Progenitor cell of endocrine pancreas (in vitro differentiated cells): ENCODE measurements at places on chromosomes 7 and 10. TPM values are rescaled to one million over a fixed set of nuclear protein-coding genes. Genes with fewer than 3 reads are reported as not detected.

DNA sequence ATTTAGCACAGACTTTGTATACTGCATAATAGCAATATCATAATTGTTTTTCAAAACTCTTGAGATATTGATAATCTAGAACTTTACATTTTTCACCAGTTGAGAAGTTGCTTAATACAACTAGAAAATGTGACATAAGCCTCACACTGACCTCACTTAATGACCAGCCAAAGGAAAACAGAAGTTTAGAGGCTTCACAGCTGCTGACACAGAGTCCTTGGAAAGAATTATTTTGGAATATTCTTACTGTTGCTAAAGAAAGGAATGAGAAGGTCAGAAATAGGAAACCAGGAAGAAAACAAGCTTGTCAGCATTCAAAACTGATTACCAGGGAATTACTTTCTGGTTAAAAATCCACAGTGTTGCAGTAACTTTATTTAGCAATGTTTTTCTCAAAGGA is 35.5 kb upstream of the WASL start:
- no peak for DNase-seq

Gene PRSS37
- total RNA-seq: not detected in 2 replicates

Gene PARP12
- total RNA-seq: 3.4 TPM in 2 replicates

GRCh38 chr10:42753126-42753506 is 29.5 kb upstream of the BMS1 start:
- DNase-seq: peak; percentile 78

DNA sequence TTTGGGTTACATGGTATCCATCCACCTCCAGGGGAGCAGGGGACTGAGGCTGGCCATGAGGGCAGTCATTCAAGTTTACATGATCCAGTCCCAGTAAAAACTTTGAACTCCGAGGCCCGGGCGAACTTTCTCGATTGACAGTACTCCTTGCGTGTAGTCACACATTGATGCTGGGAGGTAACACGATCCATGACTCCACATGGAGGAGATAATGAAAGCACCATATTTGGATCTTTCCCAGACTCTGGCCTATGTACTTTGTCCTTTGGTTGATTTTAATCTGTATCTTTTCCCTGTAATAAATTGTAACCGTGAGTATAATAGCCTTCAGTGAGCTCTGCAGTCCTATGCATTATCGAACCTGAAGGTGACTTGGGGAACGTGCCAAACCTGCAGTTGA is 401.6 kb downstream of the KCNMA1 start:
- DNase-seq: no peak

Gene FAM221A
- total RNA-seq: 34.4 and 37.1 TPM in 2 replicates

Gene RARRES2
- total RNA-seq: 19.0 and 20.2 TPM in 2 replicates

GRCh38 chr7:131143869-131144268 is 183.8 kb upstream of the MKLN1 start:
- DNase-seq: no peak

GRCh38 chr10:24448351-24448999 is 239.5 kb downstream of the KIAA1217 start:
- DNase-seq: no peak

- no peak for DNase-seq
These were observed 288.2 kb downstream of the ADK start for GRCh38 chr10:74439213-74439612.

GRCh38 chr7:121006711-121007315 is 18.3 kb downstream of the CPED1 start:
- DNase-seq: no peak

- no peak for DNase-seq
These were observed 125.8 kb downstream of the PCLO start for GRCh38 chr7:83036721-83037380.

DNA sequence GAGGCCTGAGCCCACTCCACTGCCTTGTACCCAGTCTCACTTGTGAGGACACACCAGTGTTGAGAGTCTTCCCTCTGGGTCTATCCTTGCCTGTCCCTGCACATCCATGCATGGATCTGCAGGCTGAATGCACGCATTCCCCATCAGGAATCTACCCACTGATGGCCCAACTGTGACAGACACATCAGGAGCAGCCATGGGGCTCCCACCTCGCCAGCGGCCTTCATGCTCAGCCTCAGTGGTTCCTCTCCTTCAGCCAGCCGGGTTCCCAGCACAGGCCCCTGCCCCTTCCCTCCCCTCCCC is 21.3 kb downstream of the ANTXRL start:
- DNase-seq: no peak

Gene MEIG1
- total RNA-seq: 1.6 and 3.0 TPM in 2 replicates

GRCh38 chr7:92916770-92917224 is 80.4 kb upstream of the CDK6 start:
- no peak for DNase-seq

DNA sequence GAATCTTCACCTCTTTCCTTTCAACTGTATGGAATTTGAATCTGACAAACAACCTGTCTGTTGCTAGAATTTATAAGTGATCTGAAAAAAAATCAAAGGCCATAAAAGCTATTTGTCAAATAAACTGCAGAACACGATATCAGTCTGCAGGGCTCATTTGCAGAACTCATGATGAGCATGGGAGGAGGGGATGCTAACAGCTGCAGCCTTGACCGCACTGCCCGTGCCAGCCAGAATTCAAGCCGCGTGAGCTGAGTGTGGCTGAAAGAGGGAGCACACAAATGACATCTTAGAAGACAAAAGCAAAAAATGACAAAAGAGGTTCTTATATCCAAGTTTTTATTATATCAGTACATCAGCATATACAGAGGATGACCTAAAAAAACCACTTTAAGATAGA is 15.7 kb downstream of the LRRTM3 start:
- DNase-seq: no peak

Gene NPSR1
- total RNA-seq: not detected in 2 replicates

- DNase-seq: no peak
These were observed 748.7 kb upstream of the GALNT17 start for GRCh38 chr7:70383066-70383782.

GRCh38 chr10:36349445-36350078 is 707.5 kb upstream of the FZD8 start:
- no peak for DNase-seq

DNA sequence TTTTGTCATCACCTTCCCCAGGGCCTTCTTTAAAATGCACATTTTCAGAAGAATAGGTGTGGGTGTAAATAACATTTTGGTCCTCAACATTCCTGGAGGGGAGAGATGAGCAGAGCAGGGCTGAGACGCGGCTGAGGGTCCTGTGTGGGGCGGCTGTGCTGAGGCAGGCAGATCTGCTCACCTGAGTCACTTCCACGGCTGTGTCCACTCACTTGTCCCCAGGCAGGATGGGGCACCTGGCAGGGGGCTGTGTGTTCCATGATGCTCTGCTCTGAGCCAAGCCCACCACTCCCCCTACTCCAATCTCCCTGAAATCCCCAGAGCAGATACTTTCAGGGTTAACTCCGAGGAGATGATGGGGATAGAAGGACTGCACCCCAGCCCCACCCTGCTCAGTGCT is 93.8 kb downstream of the GLRX3 start:
- no peak for DNase-seq

GRCh38 chr10:131112691-131113090 is 198.8 kb downstream of the TCERG1L start:
- no peak for DNase-seq

GRCh38 chr7:26858735-26859134 is 5.7 kb downstream of the SKAP2 start:
- DNase-seq: no peak

Gene DDC
- total RNA-seq: 37.3 and 44.6 TPM in 2 replicates

- no peak for DNase-seq
These were observed 15.0 kb upstream of the RNF32 start for GRCh38 chr7:156625580-156625979.

Gene EBLN1
- total RNA-seq: not detected in 2 replicates

Gene NPTX2
- 0.14 and 0.31 TPM in 2 replicates for total RNA-seq

- DNase-seq: no peak
These were observed 27.2 kb upstream of the WNT16 start for GRCh38 chr7:121301446-121302213.

DNA sequence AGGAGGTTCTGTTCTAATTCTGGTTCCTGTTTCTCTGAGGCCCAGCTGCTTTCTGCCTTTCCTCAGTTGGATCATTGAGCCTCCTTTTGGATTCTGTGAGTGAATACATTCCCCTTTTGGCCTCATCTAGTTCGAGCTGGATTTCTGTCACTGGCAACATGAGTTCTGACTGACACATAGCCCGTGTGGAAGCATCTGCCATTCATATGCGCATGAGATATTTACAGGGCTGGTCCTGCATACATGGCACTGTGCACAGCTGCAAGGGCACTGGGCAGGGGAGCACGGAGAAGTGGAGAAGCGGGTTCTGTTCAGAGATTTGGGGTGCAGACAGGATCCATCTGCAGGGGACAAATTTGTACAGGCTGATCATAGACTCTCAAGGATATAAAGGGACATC is 352.8 kb downstream of the RPS24 start:
- DNase-seq: no peak

DNA sequence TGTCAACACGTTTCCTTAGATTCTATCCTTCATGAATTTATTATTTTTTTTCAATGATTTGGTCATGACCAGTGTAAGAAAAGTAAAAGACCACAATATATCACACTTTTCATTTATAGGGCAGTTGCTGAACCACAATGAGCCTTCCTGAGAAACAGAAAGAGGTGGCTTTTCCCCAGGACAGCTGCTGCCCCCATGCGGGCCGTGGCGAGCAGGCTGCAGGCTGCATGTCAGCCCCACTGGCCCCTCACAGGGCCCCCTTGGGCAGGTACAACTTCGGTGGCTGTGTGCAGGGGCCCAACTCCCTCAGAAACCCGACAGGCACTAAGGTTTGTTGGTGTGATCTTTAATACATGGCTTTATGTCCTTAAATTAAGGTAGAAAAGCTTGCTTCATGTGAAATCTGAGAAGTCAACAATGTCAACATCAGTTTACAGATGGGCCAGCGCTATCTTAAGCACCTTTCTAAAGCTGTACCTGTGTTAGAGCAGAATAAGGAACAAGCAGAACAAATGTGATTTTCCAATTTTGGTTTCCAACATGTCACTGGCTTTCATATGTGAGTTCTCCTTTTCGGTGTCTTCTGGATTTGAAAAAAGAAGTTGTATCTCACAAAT is 10.6 kb downstream of the BEND7 start:
- DNase-seq: no peak

GRCh38 chr7:116500078-116500853 is 728 bp downstream of the CAV2 start:
- no peak for DNase-seq

GRCh38 chr10:29238523-29239135 is 50.2 kb upstream of the LYZL1 start:
- no peak for DNase-seq

Gene ZNF655
- total RNA-seq: 70.9 and 72.6 TPM in 2 replicates

Gene FAM180A
- total RNA-seq: not detected in 2 replicates

Gene FAM241B
- 42.4 and 44.2 TPM in 2 replicates for total RNA-seq

- DNase-seq: peak; percentile 62
These were observed 14.7 kb downstream of the FAM241B start for GRCh38 chr10:69644658-69645295.

DNA sequence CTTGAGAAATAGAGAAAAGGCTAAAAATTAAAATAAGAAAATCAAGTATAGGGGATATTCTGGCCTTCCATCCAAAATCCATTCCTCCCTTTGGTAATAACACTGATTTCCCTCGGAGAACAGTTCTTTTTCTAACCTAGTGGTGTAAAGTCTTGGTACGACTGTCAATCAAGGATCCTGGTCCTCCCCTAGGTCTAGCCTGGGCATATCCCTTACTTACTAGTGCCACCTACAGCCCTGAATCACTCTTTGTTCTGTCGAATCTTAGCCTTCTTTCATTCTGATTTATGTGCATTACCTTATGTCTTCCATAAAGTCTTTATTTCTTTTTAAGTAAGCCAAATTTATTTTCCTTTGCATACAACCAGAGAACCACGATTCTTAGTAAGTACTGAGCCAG is 298.7 kb upstream of the LRRTM3 start:
- no peak for DNase-seq

Gene LEP
- total RNA-seq: not detected in 2 replicates

DNA sequence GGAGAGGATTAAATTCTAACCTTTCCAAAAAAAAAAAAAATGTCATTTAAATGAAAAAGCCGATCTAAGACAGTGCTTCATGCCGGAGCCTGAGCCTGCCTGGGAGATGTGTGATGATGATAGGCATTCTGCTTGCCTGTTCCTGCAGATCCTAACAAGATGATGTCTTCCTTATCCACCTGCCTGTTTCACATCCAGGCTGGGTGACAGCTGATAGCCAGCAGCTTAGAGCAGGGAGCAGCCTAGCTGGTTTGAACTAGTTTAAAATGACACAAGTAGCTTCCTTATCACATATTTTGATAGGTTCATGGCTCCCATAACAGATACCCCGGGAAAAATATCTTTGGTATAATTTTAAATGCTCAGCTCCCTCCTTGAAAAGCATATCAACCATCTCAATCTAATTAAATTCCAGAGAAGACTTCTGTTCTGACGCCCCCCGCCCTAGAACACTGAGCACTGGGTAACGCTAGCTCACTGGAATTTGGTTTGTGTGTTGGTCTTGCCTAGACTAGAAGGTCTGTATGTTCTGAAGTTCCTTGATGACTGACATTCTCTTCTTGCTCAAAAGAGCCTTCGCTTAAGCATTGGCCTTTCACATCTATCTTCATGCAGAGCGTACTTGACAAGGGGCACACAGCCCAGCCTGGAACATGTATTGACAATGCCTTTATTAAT is 96.9 kb upstream of the FGFR2 start:
- no peak for DNase-seq

Gene PROSER2
- 18.8 and 19.0 TPM in 2 replicates for total RNA-seq

Gene TCERG1L
- total RNA-seq: 0.51 and 0.53 TPM in 2 replicates

DNA sequence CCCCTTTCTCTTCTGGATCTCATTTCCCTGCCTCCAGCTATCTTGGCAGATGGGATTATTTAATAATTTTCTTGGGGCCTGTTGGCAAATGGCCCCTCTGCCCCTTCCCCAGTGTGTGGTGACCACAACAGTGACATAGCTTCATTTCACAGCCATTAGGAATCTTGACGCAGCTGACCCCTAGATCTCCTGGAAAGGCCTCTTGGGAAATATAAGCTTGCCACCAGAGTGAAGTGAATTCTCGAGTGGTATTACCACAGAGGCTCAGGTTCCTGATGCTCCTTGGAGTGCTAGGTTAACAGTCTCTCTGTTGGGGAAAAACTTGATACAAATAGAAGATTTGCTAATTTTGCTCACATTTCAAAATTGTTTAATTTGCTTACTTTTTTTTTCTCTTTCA is 57.8 kb downstream of the AUTS2 start:
- no peak for DNase-seq

DNA sequence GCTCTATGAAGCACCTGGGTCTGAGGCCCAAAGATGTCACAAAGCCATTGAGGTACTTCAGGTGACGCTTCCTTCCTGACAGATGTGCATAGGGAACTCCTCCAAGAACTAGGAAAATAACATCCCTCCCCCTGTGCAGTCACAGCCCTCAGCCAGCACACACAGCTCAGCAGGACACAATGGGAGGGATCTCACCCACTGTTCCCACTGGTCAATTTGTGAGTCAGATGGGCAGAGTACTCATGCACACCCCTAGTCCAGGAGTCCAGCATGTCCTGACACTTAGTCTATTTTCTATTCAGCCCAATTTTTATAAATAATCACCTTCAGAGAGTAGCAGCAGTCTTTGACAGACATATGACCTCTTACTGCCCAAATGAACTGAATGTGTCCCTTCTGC is 60.7 kb upstream of the PFKP start:
- no peak for DNase-seq

GRCh38 chr10:48273741-48274140 is 755 bp downstream of the FRMPD2 start:
- no peak for DNase-seq
